ENCODE measurements at places on chromosomes 5 and 9.
A peak's percentile ranks its signal among the peaks of the same experiment; 100 is the strongest.

- no peak for DNase-seq
Measured at GRCh38 chr9:77632652-77633051, 15.5 kb downstream of the GNA14 start.

DNA sequence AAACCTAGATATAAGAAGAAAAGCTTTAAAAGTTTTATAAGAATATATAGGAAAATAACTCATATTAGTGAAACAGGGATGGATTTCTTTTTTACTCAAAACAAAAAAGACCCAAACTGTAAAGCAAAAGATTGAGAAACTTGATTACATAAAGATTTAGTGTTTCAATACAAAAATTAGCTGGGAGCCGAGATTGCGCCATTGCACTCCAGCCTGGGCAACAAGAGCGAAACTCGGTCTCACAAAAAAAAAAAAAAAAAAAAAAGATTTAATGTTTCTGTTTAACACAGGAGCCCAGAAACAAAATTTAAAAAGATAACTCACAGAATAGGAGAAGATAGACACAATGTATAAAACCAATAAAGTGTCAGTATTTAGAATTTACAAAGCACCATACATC is 45.2 kb downstream of the CDC14B start:
- peak; percentile 12 for DNase-seq

DNA sequence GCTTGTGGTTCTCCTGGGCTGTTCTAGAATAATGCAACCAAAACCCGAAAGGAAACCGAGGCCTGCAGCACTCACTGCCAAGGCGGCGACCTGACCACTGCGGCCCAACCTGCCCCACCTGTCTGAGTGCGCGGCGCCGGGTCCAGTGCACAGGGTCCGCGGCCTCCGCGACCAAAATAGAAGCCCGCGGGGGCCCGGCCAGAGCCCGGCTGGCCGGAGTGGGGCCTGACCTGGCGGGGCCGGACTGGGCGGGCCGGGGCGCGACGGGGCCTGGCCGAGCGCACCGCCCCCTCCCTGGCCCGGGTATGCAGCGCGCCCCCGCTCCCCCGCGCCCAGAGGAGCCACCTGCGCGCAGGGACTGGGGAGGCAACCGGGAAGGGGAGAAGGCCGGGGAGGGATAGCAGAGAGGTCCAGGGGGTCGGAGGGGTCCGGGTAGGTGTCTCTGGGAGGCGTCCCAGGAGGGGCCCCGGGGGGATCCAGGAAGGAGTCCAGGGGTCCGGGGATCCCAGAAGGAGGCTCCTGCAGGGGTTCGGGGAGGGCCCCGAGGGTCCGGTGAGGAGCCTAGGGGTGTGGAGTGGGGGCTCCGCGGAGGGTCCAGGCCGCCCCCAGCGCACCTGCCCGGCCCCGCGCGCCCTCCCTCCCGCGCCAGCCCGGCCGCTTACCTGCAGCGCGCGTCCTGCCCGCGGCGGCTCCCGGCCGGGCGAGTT is 503 bp downstream of the SEMA4D start:
- DNase-seq: peak; percentile 23

DNA sequence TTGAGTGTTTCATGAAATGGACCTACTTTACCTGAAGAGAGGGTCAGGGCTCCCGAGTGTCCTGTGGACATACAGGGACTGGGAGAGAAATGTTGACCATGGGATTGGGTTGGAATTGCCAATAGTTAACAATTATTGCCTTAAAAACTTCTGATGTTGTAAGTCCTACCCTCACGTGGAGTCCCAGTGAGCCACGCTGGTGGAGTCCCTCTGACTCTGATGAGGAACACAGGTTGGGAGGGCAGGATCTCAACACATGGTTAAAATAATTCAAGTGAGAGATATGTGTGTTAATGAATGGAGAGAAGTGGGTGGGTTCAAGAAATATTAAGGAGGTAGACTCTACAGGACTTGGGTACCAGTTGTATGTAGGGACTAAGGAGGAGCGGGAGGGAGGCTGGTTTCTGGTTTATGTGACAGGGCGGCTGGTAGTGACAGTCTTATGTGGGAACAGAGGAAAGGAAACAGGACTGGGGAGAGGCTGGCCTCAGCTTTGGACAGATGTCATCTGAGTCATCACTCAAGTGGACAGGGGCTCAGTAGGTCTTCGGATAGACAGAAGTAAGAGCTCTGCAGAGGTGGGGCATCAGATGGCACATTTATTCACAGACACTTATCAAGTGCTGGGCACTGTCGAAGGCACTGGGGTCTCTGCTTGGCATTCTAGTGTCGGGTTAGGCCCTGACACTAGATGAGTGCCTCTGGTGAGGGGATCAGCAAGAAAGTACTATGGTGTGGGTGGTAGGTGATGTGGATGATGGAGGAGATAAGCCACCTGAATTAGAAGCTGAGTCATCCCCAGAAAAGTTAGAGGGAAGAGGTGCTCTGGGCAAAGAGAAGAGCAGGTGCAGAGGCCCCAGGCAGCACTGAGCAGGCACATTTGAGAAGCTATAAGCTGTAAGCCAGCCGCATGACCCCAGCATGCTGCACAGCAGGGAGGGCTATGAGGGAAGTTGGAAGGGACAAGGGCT is 27.2 kb downstream of the MAML1 start:
- no peak for DNase-seq

GRCh38 chr5:138339091-138339456 is 1.0 kb downstream of the FAM53C start:
- DNase-seq: no peak
